ENCODE measurements at places on chromosomes 3 and 15. TPM values are rescaled to one million over a fixed set of nuclear protein-coding genes. Genes with fewer than 3 reads are reported as not detected.

AMIGO3 gene
- not detected for total RNA-seq

DZIP3 gene
- total RNA-seq, result 13.8 TPM

USP19 gene
- 72.6 TPM for total RNA-seq

ZIC1 gene
- total RNA-seq, result not detected

ATP8B4 gene
- total RNA-seq, result 6.8 TPM

DNA sequence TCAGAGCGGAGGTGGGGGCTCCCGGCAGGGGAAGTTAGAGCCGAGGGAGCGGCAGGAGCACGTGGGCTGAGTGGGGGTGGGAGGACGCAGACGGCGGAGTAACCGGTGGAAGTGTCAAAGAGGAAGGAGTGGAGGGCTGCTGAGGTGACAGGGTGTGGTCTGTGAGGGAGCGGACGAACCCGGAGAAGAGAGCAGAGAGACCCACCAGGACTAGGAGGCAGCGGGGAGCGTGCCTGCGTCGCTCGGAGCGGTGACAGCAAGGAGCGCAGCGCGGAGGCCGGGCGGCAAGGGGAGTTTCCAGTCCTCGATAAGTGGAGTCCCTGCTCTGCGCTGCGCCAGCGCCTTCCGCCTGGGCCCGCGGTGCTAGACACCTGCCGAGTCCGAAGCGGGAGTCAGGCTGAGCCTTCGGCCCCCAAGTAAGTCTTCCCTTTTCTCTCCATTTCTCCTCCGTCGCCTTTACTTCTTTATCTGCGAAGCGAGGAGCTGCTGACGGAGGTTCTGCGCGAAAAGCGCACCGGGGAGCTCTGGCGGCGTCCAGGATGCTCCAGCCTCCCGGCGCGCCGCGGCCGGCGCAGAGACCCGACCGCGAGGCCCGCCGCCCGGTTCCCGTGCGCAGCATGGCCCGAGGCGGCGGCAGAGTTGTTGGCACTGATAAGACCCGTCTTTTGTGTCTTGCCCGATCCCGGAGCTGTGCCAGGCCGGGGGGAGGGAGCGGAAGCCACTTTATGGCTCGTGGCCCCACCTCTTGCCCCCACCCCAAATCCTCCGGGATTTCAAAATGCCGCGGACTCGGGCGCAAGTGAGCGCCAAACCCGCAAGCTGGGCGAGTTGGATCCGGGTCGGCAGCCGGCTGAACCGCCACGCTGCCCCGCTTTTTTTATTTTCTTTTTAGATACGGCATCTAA is 533.0 kb upstream of the SEMA6D start:
- no peak overlapping the region for H3K27ac ChIP-seq
- H3K27me3 ChIP-seq, result peaks cover 39% of the 10 kb centered on the region
- H3K4me3 ChIP-seq, result peak overlapping the region; percentile 28
- no peak for DNase-seq
- peaks cover 10% of the 10 kb centered on the region for H3K4me1 ChIP-seq
- H3K36me3 ChIP-seq, result no peaks in the 10 kb centered on the region

GRCh38 chr3:55746808-55747413 is 259.8 kb upstream of the WNT5A start:
- H3K27me3 ChIP-seq, result no peaks in the 10 kb centered on the region
- H3K4me3 ChIP-seq, result no peak overlapping the region
- H3K36me3 ChIP-seq, result no peaks in the 10 kb centered on the region
- no peak for DNase-seq
- no peaks in the 10 kb centered on the region for H3K4me1 ChIP-seq

GRCh38 chr15:81069356-81069755 is 64.7 kb upstream of the CFAP161 start:
- H3K4me1 ChIP-seq, result peaks cover 5% of the 10 kb centered on the region

DNA sequence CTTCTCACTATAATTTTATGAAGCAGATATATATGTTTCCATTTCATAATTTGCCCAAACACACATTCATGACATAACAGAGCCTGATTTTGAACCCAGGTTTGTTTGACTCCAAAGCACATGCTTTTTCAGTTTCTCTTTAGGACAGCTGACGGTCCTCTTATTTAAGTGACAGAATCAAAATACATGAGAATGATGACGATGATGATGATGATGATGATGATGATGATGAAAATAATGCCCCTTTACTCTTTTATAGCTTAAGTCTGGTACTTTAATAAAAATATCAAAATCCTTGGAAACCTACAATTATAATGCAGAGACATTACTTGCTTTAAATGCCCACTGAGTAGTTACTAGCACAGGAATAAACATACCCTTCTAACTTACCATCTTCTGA is 15.3 kb downstream of the COPB2 start:
- H3K4me1 ChIP-seq, result peaks cover 2% of the 10 kb centered on the region
- no peak overlapping the region for H3K4me3 ChIP-seq
- H3K27ac ChIP-seq, result no peak overlapping the region
- no peak for DNase-seq

DNA sequence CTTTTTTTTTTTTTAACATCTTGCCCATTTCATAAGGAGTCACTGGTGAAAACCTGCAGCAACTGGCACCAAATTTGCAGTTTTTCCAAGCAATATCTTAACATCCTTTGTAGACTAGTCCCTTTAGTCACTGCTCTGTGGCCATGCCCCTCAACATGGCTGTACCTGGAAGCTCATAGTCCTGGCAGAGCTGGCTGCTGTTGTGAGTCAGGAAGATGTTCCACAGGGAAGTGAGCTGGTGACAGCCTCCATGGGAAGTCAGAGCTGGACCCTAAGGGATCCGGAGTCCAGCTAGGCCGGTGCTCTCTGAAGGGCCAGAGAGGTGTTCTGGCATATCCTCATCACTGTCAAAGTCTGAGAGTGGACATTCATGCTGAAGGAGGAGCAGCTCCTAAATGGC is 99.3 kb upstream of the ZBED2 start:
- H3K27me3 ChIP-seq, result no peaks in the 10 kb centered on the region
- no peak for DNase-seq
- H3K36me3 ChIP-seq, result peaks cover 10% of the 10 kb centered on the region
- peaks cover 55% of the 10 kb centered on the region for H3K4me1 ChIP-seq
- no peak overlapping the region for H3K27ac ChIP-seq

DNA sequence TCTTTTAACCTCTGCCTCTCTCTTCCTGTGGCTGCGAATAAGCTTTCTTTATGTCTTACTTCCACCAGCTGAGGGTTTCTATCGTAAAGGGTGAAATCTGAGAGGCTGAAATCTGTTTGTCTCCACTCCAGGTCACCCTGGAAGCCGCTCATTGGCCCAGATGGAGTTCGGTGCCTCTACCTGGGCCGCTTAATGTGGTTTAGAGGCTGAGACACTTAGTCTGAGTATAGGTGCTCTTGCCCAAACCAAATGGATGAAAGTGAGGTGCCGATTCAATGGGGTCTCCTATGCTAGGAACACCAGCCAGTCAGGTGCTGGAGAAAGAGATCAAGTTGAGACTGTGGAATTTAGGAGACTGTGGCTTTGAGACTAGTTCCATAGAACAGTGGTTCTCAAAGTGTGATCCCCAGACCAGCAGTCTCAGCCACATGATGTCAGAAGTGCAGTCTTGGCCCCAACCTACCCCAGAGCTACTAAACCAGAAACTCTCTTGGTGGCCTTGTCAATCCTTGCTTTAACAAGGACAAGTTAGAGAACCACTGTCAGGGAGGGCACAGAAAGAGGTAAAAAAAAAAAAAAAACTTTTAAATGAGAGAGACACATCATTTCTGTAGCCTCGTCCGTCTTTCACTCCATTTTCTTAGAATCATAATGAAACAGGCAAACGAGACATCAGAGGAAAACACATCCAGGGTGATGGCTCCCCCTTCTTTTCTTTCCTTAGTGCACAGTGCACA is 54.9 kb upstream of the CCR2 start:
- peak overlapping the region; percentile 87 for H3K27ac ChIP-seq
- peaks cover 2% of the 10 kb centered on the region for H3K27me3 ChIP-seq
- peaks cover 80% of the 10 kb centered on the region for H3K4me1 ChIP-seq
- peaks cover 28% of the 10 kb centered on the region for H3K36me3 ChIP-seq
- no peak overlapping the region for H3K4me3 ChIP-seq

GRCh38 chr3:45488591-45488990 is 100.2 kb downstream of the LARS2 start:
- H3K36me3 ChIP-seq, result peaks cover 36% of the 10 kb centered on the region
- H3K4me3 ChIP-seq, result no peak overlapping the region
- no peaks in the 10 kb centered on the region for H3K4me1 ChIP-seq
- H3K27me3 ChIP-seq, result no peaks in the 10 kb centered on the region

DNA sequence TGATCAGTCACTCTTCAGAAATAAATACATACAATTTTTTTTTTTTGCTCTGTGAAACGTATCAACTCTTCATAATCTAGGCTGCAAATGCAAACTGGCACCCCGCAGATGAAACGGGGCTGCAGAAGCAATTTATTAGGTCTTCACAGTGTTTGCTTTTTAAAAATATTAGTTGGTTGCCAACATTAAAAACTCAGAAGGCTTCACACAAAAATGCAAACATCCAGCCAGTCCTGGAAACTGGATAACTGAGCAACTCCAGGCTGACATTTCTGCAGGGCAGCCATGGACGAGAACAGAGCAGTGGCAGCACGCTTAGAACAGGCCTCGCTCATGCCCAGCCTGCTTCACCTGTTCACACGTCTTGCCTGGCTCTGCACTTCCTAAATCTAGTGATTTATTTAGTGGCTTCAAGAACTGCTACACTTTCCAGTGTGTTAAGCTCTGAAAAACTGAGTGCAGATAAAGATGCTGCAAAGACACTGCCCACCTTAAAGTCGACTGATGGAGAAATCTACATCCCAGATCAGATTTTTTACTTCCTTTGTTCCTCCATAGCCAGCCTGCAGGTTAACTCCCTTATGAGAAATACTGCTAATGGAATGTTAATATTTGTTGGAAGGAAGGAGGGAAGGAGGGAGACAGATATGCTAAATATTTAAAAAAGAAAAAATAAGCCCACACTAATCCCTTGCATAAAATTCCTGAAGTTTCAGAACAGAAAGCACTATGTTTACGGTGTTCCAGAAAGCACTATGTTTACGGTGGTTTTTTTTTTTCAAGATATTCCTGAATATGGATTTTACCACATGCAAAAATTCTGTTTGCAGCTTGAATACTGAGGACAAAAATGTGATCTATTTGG is 53.6 kb downstream of the SETMAR start:
- H3K27ac ChIP-seq, result no peak overlapping the region
- H3K27me3 ChIP-seq, result no peaks in the 10 kb centered on the region
- H3K36me3 ChIP-seq, result peaks cover 2% of the 10 kb centered on the region
- no peak for DNase-seq

DNA sequence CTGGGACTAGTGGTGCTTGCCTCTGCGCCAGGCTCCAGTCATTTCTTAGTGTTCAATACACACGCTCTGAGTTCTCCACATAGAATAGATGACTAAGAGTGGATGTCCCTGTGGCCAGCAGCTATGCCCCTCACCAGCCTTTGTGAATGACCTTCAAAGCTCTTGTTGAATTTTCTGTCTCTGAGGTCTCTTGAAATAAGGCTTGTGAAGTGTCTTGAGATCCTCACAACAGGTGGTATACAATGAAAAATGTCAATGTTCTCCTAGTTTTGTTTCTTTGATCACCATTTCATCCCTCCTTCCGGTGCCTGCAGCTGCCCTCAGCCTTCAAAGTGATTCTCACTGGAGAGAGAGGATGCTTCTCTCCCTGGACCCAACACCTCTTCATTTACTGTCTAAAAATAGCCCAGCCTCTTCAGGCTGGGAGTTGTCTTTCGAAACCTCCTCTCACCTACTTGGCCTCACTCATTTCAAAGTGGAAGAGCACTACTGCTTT is 5.4 kb downstream of the MAPKBP1 start:
- H3K4me3 ChIP-seq, result no peak overlapping the region
- DNase-seq, result no peak
- H3K27me3 ChIP-seq, result no peaks in the 10 kb centered on the region
- peak overlapping the region; percentile 48 for H3K27ac ChIP-seq
- H3K4me1 ChIP-seq, result peaks cover 74% of the 10 kb centered on the region
- peaks cover 23% of the 10 kb centered on the region for H3K36me3 ChIP-seq

GRCh38 chr3:72446218-72447058 is 401.8 kb downstream of the SHQ1 start:
- peaks cover 3% of the 10 kb centered on the region for H3K27me3 ChIP-seq
- peaks cover 31% of the 10 kb centered on the region for H3K36me3 ChIP-seq
- peak within 1 kb of the TSS; percentile 97 for H3K27ac ChIP-seq
- peak within 1 kb of the TSS; percentile 95 for H3K4me3 ChIP-seq

DNA sequence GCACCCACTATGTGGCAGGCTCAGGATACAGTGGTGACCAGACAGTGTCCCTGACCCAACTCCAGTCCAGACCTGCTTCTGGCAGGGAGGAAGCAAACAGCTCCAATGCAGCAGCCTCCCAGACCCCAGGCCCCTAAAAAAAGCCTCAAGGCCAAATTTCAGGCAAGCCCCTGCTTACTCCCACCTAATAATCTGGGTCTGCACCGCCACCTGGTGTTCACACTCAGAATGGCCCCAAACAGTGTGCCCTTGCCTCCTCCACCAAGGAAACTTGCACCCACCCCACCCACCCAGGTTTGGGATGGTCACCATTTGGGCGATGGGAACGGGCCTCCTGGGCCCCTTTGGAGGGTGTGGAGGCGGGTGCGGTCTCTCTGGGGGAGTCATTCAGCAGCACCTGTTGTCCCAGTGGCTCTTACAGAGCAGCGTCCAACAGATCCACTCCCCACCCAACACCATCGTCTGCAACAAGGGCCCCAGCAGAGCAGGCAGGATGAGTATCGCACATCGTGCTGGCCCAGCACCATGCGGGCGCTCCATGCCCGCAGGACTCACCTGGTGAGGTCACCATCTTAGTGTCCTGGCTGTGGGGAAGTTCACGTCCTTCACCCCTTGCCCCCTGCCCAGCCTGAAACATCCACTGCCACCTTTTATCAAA is 17.3 kb downstream of the C3orf18 start:
- no peak overlapping the region for H3K4me3 ChIP-seq
- peak; percentile 75 for DNase-seq
- H3K4me1 ChIP-seq, result peaks cover 9% of the 10 kb centered on the region
- no peak overlapping the region for H3K27ac ChIP-seq

GRCh38 chr3:27568393-27568792 is 84.2 kb upstream of the SLC4A7 start:
- no peak for DNase-seq
- peaks cover 3% of the 10 kb centered on the region for H3K4me1 ChIP-seq
- no peaks in the 10 kb centered on the region for H3K36me3 ChIP-seq
- H3K27ac ChIP-seq, result no peak overlapping the region

- peaks cover 26% of the 10 kb centered on the region for H3K4me1 ChIP-seq
- DNase-seq, result no peak
- H3K36me3 ChIP-seq, result peaks cover 30% of the 10 kb centered on the region
- no peak overlapping the region for H3K27ac ChIP-seq
Measured at GRCh38 chr3:14117468-14118399, 6.9 kb downstream of the CHCHD4 start.
